ENCODE measurements at places on chromosomes 7 and 10.

DNA sequence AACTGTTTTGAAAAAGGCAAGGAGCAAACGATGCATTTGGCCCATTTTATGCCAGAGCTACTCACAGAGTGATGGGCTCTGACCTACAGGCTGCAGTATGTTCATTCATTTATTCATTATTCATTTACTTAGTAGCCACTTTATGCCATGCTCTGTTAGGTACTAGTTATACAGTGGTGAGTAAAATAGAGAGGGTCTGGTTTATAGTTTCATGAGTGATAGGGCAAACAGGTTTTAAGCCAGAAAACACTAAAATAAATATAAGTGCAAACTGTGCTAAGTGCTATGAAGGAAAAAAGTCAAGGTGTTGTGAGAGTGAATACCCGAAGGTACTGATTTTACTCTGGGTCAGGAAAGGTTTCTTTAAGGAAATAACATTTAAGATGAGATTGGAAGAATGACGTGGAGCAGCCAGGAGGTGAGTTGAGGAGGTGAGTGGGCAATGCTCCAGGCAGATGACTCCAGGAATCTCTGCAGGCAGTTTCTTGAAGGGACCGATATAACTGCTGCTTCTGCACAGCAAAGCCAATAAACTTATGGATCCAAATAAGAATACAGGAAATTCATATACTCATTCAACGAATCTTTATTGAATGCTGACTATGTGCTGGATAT is 56.9 kb upstream of the FAM133B start:
- no peak for DNase-seq

GRCh38 chr10:66772548-66773471 is 153.0 kb upstream of the LRRTM3 start:
- DNase-seq = no peak

GRCh38 chr10:8375137-8375536 is 320.6 kb downstream of the GATA3 start:
- no peak for DNase-seq

DNA sequence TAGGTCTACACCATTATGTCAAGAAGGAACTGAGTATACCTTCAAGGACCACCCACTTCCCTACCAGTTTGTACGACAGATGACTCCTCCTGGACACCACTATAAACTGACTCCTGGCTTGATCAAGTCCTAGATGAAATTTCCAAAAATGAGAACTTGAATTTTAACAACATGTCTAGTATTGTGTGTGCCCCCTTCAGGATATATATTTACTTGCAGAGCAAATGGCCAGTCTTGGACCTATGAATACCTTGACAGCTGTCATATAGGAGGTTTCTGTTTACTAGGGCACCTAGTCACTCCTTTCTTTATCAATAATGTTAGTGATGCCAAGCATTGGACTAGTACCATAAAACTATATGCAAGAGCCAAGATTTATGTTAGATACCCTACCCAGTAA is 94.1 kb upstream of the TMEM26 start:
- no peak for DNase-seq

GRCh38 chr10:102721954-102722353 is 7.5 kb downstream of the SFXN2 start:
- DNase-seq = no peak

DNA sequence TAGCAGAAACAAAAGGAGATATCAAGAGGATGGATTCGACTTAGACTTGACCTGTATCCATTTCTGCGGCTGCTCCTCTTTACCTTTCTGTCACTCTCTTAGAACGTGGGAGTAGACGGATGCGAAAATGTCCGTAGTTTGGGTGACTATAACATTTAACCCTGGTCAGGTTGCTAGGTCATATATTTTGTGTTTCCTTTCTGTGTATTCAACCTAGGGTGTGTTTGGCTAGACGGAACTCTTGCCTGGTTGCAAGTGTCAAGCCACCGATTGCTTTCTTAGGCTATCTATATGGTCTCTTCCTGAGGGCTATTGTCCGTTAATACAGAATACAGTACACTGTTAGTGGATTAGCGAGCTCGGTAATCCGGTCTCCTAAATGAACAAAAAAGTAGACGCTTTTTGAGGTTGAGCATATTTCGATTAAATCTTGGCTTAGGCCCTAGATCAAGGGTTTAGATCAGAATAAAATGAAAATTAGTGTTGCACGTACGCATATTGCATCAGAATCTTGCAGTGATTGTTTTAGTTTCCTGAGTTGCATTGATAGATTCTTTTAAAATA is 1.2 kb downstream of the PTEN start:
- no peak for DNase-seq

DNA sequence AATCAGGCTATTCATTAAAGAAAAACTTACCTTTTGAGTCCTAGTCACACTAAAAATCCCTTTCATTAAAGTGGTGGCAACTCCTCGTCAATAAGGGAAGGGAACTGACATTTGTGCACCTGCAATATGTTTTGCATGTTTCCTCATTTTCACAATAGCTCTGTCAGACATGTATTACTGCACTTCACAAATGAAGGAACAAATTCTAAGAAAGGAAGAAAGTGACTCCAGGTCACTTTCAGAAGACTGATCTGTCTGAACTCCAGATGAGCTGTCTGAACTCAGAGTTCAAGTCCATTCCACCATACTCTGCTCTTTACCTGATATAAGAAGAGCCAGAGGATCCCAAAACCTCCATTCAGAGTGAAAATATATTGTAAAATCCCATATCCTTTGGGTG is 50.3 kb upstream of the GSAP start:
- no peak for DNase-seq

GRCh38 chr7:92115821-92116220 is 18.5 kb downstream of the CYP51A1 start:
- peak; percentile 69 for DNase-seq

GRCh38 chr7:8128449-8129317 is 133.3 kb downstream of the ICA1 start:
- no peak for DNase-seq

- DNase-seq = no peak
Observed at GRCh38 chr10:6399879-6400278, 180.2 kb downstream of the PRKCQ start.

DNA sequence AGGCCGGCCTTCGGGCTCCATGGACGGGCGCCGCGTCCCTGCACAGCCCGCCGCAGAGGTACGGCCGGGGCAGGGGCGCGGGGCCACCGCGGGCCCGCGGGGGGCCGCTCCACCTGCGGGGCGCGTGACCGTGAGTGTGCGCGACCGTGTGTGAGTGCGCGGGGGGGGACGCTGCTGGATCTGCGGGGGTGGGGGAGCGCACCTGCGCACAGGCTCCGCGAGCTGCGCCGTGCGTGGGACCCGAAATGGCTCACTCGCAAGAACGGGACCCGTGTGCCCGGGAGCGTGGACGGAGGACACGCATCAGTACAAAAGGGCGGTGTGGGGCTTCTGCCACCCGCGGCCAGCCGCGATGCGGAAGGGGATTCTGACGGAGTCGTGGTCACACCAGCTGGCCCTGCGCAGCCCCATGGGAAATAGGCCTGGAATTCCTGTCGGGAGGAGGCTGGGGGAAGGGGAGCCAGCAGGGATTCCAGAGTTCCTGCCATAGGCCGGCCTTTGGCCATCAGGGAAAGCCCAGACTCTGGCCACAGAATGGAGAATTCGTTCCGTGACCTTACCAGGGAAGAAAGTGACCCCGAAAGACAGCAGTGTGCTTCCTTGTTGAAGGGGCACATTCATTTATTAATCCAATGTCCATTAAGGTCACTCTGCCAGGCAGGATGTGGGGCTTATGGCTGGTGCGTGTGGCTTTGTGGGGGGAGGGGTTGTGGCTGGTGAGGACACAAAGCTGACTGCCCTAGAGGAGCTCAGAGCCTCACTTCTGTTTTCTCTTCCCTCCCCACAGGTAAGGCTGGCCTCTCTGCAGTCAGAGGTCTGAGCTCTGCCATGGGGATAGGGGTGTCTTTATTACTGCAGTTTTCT is 494 bp downstream of the REPIN1 start:
- DNase-seq = peak; percentile 60

DNA sequence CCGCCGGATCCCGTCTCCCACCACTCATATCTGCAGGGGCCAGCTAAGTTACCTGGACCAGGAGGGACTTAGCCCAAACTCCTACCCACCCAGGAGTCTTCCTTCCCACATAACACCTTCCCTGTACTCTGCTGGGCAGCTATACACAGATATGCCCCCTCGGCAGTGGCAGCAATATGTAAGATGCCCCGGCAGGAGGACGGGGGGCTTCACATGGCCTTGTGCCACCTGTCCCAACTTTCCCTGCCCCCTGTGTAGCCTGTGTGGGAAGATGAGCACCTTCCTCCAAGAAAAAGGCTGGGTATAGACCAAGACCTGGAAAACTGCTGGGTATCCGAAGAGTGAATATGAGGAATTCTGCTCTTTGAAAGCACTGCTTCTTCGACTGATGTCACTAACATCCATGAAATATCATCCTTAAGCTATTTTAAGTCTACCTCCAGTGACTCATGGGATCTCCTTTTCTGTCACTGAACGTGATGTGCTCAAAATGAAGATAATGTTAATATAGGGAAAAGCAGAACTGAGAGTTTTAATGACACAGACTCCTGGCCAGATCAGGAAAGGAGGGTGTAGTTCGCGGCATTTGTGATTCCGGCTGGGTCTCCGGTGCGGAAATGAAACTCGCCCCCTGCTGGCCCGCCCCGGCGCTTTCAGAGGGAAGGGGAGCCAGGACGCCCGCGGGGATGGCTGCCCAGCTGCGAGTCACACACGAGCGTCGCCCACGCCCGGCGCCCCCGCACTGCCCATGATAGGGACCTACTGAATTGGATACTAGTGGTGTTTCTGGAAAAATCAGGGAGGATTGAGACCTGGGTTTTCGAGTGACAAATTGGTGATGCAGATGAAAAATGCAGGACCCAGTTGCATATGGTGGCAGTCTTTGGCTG is 256.9 kb upstream of the NFE2L3 start:
- peak; percentile 60 for DNase-seq

- no peak for DNase-seq
Observed at GRCh38 chr7:44959433-44959951, 19.3 kb downstream of the MYO1G start.

- DNase-seq = no peak
Observed at GRCh38 chr10:33791272-33791660, 456.8 kb upstream of the NRP1 start.

GRCh38 chr7:73954181-73954580 is 73.8 kb upstream of the ELN start:
- no peak for DNase-seq

GRCh38 chr7:30474893-30475292 is 3.7 kb downstream of the NOD1 start:
- no peak for DNase-seq

DNA sequence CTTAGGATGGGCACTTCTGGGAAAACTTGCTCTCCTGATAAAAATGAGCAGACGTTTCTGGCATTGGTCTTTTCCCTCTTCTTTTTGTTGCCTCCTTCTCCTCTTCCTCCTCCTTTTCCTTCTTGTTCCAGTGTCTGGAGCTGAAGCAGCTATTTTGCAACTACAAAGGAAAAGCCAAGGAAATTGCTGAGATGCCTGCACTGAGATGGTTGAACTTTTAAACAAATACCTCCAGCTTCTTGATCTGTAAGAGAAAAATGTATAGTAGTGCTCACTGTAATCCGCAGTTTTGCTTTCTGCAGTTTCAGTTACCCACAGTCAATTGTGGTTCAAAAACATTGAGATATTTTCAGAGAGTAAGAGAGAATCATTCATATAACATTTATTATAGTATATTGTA is 7.5 kb upstream of the SND1 start:
- no peak for DNase-seq

- DNase-seq = no peak
Observed at GRCh38 chr7:49766966-49767365, 6.5 kb upstream of the VWC2 start.

- no peak for DNase-seq
Observed at GRCh38 chr10:5522913-5523560, 1.7 kb upstream of the CALML3 start.

GRCh38 chr10:86314616-86315548 is 51.7 kb downstream of the GRID1 start:
- DNase-seq = no peak

DNA sequence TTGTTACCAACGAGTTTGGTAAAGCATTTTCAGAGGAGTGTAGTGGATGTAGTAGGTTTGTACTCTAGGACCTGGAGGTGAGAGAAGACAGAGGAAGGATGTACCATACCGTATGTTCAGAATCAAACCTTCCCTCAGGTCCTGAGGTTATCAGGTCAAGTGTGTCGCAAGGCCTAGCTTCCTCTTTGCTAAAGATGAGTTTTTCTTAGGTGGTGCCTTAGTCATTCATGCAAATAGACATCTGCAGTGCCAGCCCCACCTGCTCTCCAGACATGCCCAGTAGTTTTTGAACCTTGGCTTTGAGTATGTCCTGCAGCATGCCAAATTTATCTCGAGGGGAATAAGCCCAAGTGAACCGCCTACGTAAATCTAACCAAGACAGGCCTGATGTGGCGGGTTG is 71.3 kb downstream of the HDAC9 start:
- DNase-seq = no peak

DNA sequence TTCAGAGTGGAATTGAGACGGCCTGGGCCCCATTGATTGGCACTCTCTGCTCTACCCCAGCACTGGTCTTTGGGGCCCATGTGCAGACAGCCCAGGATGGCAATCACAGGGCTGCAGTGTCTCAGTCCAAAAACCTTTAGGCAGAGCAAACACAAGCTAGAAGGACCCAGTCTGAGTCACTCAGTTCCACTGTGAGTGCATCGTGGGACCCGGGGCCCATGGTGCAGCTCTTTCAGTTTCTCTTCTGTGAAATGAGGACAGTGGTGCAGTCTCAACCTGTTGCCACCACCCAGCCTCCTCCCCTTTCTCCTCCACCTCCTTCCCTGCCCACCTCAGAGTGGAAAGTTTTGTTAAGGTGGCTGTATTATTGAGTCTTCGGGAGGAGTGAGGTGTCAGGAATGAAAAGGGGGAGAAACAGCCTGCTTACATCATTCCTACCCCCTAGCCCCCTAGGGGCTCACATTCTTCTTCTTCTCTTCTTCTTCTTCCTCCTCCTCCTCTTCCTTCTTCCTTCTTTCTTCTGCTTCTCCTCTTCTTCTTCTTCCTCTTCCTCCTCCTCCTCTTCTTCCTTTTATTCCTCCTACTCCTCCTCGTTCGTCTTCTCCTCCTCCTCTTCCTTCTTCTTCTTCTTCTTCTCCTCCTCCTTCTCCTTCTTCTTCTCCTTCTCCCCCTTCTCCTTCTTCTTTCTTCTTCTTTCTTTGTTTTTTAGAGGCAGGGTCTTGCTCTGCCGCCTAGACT is 19.5 kb upstream of the CARD11 start:
- no peak for DNase-seq

- DNase-seq = no peak
Observed at GRCh38 chr7:17070231-17070708, 188.5 kb upstream of the AGR3 start.

DNA sequence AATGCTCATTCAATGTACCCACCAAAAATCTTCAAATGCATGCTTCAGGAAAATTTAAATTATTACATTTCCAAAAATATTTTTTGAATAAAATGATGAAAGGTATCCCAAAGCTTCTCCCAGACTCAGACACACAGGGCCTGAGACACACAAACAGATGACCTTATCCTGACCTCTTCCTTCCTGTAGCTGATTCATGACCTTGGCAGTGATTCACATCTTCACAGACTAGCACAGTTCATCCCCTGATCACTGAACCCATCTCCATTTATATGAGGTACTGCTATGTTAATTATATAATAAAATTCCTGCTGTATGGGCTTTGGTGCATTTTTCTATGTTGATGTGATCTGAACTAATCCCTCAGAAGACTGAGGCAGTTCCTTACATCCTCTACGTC is 265.0 kb upstream of the GLI3 start:
- DNase-seq = no peak

- DNase-seq = peak; percentile 36
Observed at GRCh38 chr7:100629117-100629716, 12.1 kb downstream of the TFR2 start.
